Stimulated activated CD4-positive, alpha-beta T cell treated with anti-CD3 and anti-CD28 coated beads, Interleukin-1b, Interleukin-23, amount 100 ng/mL, for 1 hour (primary cell): ENCODE measurements at places on chromosomes 4 and X.

DNA sequence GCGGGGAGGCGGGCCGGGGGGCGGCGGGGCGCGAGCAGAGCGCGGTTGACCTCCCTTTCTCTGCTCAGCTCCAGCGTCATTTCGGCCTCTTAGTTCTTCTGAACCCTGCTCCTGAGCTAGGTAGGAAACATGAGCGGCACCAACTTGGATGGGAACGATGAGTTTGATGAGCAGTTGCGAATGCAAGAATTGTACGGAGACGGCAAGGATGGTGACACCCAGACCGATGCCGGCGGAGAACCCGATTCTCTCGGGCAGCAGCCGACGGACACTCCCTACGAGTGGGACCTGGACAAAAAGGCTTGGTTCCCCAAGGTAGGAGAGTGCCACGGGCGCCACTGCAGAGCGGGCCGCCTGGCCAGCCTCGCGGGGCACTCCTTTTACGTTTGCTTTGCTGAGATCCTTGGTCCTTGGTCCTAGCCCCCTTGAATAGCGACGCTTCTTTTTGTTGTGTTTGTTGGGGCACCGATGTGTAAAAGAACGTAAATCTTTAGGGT is at the start of gene HTATSF1:
Gene HTATSF1, plus strand, starts transcription at position 37 of the 497 bp plus-strand sequence. Its CDS starts 93 bp downstream, at position 130.
- DNase-seq = no peak

DNA sequence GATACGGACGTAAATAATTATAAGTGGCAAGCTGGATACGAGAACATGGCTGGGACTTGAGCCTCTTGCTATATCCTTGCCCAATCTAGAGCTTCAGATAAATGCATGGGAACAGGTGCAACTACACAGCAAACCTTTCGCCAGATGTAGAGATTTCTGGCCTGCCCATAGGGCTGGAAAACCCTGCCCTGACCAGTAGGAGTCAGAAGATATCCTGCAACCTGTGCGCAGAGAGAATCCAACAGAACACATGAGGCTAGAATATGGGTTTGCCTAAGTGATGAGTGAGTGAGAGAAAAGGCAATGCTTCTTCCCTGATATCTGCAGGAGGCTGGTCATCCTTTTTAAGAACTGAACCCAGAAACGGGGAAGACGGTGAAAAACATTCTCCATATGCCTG is 805.3 kb upstream of the TENM3 start:
- no peak for DNase-seq

GRCh38 chr4:89213382-89213701 is 94.3 kb downstream of the GPRIN3 start:
- DNase-seq = no peak

DNA sequence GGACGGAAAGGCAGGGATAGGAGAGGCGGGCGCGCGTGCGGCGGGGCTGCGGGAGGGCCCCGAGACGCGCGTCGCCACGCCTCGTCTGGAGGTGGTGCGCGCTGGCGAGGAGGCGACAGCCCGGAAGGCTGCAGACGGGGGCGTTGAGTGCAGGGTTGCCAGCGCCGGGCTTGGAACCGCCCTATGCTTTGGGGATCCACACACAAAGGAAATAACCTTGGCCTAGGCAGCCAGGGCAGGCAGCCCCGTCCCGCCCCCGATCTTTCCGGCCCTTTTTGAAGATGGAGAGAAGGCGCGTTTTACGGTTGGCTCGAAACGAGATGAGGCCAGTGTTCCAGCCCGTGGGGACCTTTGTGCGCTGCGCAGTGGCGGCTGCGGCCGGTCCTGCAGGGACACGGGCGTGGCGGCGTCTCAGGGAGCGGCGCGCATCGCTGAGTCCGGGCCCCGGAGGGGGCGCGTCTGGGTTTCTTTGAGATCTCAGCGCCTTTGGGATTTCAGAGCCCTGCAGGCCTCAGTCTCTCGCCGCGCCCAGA is 50.8 kb upstream of the TRIM2 start:
- peak; percentile 56 for DNase-seq

DNA sequence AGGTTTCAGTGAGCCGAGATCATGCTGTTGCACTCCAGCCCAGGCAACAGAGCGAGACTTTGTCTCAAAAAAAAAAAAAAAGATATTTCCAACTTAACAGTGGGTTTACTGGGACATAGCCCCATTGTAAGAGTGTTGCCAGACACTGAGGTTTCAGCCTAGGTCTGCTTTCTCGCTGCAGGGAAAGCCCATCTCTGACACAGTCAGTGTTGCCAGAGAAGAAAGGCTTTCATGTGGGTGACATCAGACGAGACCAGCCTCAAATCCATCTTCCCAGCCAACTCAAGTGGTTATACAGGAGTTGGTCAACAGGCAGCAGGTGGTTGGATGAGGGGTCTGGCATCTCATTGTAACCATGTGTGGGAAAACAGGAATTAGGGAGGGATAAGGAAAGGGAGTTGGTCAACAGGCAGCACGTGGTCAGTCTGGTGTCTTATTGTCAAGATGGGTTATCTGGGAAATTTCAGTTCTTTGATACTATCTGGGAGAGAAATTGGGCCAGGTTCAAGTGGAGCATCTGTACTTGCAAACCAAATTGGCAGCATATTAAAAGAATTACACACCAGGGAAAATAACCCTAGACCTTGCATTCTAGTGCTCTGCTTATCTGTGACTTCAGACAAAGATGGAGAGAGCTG is 41.1 kb downstream of the NELFA start:
- no peak for DNase-seq

GRCh38 chrX:50375481-50376267 is 95.0 kb downstream of the DGKK start:
- no peak for DNase-seq

- no peak for DNase-seq
Observed at GRCh38 chrX:120795301-120795700, 80.4 kb downstream of the CT47B1 start.
